ENCODE measurements at places on chromosomes 3 and 15.

DNA sequence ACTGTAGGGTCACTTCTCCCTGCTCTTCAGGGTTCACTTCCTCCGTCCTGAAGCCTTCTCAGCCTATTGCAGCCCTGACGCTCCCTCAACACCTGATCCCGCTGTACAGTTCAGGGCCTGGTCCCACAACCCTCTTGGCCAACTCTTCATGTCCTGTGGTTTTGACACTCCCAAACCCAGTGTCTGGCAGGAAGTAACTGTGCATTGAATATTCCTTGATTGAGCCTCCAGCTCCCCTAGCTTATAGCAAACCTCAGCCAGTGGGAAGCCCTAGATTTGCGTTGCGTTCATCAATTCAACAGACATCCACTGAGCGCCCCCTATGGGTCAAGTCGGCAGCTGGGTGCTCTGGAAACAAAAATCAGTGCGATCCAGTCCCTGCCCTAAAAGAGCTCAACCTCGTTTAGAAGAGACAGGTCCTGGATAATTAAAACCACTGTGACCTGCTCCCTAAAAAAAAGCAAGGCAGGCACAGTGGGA, 13.5 kb downstream of the UBAP1L start:
- H3K27ac ChIP-seq = no peak overlapping the region
- DNase-seq = peak; percentile 88
- peak overlapping the region; percentile 80 for H3K4me3 ChIP-seq
- peaks cover 4% of the 10 kb centered on the region for H3K27me3 ChIP-seq

DNA sequence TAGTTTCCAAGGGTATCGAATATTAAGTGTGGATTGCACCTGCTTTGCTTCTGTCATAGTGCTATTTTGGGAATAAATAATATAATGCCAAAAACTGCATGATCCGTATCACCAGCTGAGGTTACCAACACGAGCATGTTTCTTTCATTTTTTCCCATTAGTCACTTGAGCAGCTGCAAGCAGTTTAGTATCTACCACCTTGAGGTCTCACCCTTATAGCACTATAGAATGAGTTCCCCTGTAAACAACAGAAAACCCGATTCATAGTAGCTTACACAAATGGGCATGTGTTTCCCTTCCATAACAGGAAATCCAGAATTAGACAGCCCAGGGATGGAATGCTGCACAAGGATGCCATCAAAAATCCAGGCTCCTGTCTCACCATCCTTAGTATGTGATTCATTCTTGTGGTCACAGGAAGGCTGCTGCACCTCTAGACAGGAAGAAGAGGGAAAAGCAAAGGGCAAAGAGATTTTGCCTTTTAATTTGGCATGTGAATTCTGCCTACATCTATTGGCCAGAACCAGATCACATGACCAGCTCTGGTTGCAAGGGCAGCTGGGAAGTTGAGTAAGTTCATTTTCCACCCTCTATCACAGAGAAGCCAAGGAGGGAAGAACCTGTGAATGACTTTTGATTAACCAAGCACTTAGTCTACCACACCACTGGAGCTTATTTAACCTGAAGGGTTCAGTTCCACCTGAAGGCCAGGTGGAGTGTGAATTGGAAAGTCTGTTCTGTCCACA, 91.3 kb upstream of the SLC25A36 start:
- no peak for DNase-seq
- H3K4me1 ChIP-seq = peaks cover 5% of the 10 kb centered on the region
- H3K36me3 ChIP-seq = no peaks in the 10 kb centered on the region
- H3K4me3 ChIP-seq = no peak overlapping the region
- no peak overlapping the region for H3K27ac ChIP-seq
- no peaks in the 10 kb centered on the region for H3K27me3 ChIP-seq

GRCh38 chr15:29790607-29791006, 31.7 kb downstream of the TJP1 start:
- no peak overlapping the region for H3K4me3 ChIP-seq
- H3K27me3 ChIP-seq = peaks cover 10% of the 10 kb centered on the region
- H3K27ac ChIP-seq = peak overlapping the region; percentile 45
- H3K36me3 ChIP-seq = peaks cover 45% of the 10 kb centered on the region
- DNase-seq = no peak

DNA sequence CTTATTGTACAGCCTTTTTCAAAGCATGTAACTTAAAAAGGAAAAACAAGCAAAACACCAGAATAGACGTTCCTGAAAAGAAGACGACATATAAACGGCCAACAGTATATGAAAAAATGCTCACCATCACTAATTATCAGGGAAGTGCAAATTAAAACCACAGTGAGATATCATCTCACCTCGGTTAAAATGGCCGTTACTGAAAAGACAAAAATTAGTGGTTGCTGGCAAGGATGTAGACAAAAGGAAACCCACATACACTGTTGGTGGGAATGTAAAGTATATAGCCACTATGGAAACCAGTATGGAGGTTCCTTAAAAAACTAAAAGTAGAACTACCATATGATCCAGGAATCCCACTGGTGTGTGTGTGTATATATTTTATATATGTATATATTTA, 64.5 kb upstream of the MLF1 start:
- no peak overlapping the region for H3K4me3 ChIP-seq
- H3K27me3 ChIP-seq = no peaks in the 10 kb centered on the region
- no peaks in the 10 kb centered on the region for H3K36me3 ChIP-seq
- H3K4me1 ChIP-seq = peaks cover 7% of the 10 kb centered on the region
- no peak for DNase-seq

DNA sequence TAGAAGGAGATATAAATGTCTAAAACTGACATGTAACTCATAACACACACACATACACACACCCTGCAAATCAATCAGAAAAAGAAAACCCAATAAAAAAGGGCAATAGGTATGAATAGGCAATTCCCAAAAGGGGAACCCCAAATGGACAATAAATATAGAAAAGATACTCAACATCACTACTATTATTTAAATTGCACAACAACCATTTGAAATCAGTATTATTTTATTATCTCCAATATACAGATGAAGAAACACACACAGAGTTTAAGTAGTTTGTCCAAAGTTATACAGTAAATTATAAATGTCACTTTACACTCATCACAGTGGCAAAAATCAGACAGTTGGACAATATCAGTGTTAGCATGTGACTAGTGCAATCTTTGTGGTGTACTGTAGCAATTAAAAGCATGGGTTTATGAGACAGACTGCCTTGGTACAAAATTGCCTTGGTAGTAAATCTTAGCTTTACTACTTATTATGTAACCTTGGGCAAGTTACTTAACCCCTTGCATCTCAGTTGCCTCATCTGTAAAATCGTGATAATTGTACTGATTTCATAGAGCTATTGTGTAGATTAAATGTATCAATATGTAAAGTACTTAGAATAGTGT, 3.4 kb upstream of the FSTL1 start:
- no peak overlapping the region for H3K4me3 ChIP-seq
- H3K27ac ChIP-seq = no peak overlapping the region
- H3K4me1 ChIP-seq = peaks cover 13% of the 10 kb centered on the region

GRCh38 chr3:185976977-185977678, 39.3 kb upstream of the TRA2B start:
- no peak overlapping the region for H3K27ac ChIP-seq
- no peaks in the 10 kb centered on the region for H3K36me3 ChIP-seq
- no peak overlapping the region for H3K4me3 ChIP-seq
- peaks cover 2% of the 10 kb centered on the region for H3K27me3 ChIP-seq

GRCh38 chr3:79361748-79362378, 405.9 kb downstream of the ROBO1 start:
- no peaks in the 10 kb centered on the region for H3K36me3 ChIP-seq
- H3K4me3 ChIP-seq = no peak overlapping the region
- H3K27ac ChIP-seq = no peak overlapping the region
- no peak for DNase-seq
- peaks cover 1% of the 10 kb centered on the region for H3K27me3 ChIP-seq

DNA sequence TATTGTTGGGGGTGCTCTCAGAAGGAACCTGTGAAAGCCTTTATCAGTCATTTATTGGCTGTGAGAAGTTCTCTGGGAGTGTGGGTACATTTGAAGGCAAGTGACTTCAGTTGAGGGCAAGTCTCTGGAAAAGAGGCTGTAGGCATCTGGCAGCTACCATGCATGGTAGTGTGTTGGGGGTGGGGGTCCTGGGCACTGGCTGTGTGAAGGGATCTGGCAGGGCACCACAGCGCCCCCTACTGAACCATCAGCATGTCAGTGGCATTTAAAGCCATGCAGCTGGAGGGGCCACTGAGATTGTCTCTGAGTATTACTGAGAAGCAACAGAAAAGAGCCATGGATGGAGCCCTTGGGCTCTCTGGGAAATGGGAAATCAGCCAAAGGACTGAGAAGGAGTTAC, 30.6 kb downstream of the CRTAP start:
- no peak overlapping the region for H3K27ac ChIP-seq
- peaks cover 34% of the 10 kb centered on the region for H3K36me3 ChIP-seq
- peaks cover 7% of the 10 kb centered on the region for H3K27me3 ChIP-seq
